ENCODE measurements at places on chromosomes 7 and 10.

GRCh38 chr10:131896403-131896802 lies 4.4 kb upstream of the PPP2R2D start:
- no peak for DNase-seq

- DNase-seq: no peak
These were observed 7.5 kb upstream of the CSGALNACT2 start for GRCh38 chr10:43130770-43131171.

DNA sequence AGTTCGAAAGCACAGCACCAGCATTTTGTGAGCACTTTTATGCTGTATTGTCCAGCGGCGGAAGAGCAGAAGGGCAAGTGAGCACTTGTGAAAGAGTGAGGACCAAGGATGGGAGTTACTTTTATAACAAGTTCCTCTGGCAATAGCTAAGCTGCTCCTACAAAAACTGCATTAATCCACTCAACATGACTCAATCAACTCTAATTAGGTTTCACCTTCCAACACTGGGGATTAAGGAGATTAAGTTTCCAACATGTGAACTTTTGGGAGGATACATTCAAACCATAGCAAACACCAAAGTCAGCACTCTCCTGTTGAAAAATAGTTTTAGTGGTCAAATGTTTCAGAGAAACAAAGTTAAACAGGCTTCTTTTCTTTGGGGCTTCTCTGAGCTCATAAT lies 844.5 kb downstream of the REEP3 start:
- no peak for DNase-seq

GRCh38 chr7:20113427-20114027 lies 103.7 kb downstream of the MACC1 start:
- no peak for DNase-seq

DNA sequence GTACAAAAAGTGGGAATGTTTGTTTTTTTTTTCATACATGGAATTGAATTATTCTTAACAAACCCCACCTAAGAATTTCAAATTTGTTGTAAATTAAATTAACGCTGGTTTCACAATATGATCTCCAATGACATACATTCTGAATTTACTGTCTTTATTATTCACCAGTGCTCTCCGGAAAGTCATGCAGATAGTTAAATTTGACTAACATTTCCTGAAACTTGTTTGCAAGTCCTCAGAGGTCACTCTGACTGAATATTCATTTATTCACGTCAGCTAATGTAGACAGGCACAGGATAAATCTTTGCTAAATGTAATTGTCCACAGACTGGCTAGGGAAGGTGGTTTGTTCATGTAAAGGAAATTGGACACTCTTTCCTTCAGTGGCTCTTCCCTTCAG lies 730.4 kb downstream of the PHTF2 start:
- no peak for DNase-seq

DNA sequence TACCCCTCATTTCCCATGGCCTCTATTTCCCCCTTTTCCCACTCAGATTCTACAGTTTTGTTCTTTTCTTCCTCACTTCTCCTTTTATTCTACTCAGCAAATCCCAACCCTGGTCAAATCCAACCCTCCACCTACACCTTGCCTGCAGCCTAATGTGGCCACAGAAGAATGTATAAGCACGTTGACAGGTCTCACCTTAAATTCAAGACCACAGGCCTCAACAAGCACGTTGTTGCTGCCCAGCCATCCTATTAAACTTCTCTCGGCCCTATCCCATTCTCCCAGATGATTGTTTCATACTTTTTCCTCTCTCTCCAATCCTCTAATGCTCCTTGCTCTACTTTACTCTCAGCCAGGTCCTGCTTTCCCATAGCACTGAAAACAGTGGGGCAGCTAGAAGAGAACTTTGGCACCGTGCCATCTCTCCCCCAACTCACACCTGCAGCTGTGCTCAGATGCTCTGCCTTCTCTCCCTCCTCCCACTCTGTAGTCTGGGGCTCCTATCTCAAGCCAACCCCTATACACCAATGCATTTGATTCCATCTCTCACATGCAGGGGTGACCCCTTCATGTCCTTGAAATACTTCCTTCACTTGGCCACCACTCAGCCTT lies 6.8 kb upstream of the EIF3A start:
- DNase-seq: no peak

- no peak for DNase-seq
These were observed 22.7 kb downstream of the GRID2IP start for GRCh38 chr7:6528401-6529130.
